Ovary (tissue), 10 donors: ENCODE measurements at places on chromosomes 2 and 18. TPM values are rescaled to one million over a fixed set of nuclear protein-coding genes. Genes with fewer than 3 reads are reported as not detected.

DNA sequence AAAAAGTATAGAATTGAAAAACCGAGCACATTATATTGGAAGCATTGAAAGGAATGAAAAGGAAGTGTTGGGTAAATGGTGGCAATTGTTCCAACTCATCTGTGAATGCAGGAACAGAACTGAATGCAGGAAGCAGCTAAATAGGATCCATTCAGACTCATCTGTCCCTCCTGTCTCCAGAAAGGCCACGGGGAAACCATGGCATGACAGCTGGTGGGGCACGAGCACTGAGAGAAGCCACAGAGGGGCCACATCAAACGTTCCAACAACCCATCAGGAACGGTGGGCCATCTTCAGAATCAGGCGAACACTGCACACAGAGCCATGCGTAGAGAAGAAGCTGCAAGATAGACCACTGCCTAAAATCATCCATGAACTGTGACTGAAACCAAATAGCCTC, 138.5 kb upstream of the SLC35G4 start:
- no peak overlapping the region for H3K4me3 ChIP-seq
- H3K27me3 ChIP-seq: no peaks in the 10 kb centered on the region
- no peak overlapping the region for H3K27ac ChIP-seq
- H3K4me1 ChIP-seq: no peaks in the 10 kb centered on the region

IMPACT gene
- total RNA-seq: 42.0 TPM

DNA sequence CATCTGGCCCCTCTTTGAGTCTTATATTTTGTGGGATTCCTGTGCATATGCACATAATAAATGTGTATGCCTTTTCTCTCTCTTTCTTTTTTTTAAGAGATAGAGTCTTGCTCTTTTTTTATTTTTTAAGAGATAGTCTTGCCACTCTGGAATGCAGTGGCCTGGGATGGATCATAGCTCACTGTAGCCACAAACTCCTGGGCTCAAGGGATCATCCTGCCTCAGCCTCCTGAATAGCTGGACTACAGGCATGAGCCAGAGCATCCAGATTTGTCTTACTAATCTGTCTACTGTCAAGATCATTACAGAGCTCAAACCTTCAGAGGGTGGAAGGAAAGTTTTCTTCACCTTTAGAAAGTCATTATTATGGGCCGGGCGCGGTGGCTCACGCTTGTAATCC, 342.2 kb upstream of the LRRTM4 start:
- no peak for DNase-seq
- H3K4me3 ChIP-seq: no peak overlapping the region
- H3K4me1 ChIP-seq: no peaks in the 10 kb centered on the region
- H3K27me3 ChIP-seq: no peaks in the 10 kb centered on the region
- no peak overlapping the region for H3K27ac ChIP-seq

- no peak overlapping the region for H3K27ac ChIP-seq
- no peaks in the 10 kb centered on the region for H3K27me3 ChIP-seq
- DNase-seq: no peak
- H3K4me1 ChIP-seq: no peaks in the 10 kb centered on the region
- H3K36me3 ChIP-seq: no peaks in the 10 kb centered on the region
Measured at GRCh38 chr2:156340804-156341451, 8.4 kb upstream of the NR4A2 start.
